NCI-H345 (cell line): ENCODE measurements at places on chromosomes 2 and 18.

DNA sequence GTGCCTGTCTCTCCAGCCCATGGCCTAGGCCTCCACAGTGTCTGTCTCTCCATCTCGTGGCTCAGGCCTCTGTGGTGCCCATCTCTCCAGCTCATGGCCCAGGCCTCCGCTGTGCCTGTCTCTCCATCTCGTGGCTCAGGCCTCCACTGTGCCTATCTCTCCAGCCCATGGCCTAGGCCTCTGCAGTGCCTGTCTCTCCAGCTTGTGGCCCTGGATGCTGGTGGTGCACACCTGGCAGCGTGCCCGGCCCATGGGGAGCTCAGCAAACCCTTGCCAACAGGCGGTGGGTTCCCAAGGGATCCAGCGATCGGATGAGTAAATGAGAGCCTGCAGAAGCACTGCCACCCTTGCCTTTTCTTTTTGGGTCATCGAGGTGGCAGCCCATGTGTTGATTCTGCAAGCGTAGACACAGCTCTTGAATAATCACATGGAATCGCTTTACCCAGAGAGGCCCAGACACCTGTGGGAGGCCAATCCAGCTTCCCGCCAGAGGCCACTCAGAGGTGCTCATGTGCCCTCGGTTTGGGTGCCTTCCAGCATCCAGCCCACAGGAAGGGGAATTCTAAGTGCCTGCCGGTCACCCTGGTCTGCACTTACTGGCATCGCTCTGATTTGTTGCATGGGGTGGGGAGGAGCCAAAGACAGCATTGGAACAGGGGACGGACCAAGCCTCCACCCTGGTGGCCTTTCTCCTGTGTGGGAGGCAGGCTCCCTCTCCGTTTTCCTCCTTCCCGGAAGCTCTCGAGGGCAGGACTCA, 101.8 kb upstream of the HDAC4 start:
- peak; percentile 97 for DNase-seq

DNA sequence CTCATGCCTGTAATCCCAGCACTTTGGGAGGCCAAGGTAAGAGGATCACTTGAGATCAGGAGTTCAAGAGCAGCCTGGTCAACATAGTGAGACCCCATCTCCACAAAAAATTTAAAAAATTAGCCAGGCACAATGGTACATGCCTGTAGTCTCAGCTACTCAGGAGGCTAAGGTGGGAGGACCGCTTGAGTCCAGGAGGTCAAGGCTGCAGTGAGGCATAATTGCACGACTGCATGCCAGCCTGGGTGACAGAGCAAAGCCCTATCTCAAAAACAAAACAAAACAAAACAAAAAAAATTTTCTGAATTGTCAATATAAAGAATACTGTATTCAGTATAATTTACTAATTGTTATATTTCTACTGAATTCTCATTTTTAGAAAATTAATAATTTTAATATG, 20.9 kb upstream of the NEDD4L start:
- DNase-seq, result no peak

GRCh38 chr18:26778054-26778393, 87.5 kb downstream of the AQP4 start:
- DNase-seq, result no peak

- DNase-seq, result no peak
Measured at GRCh38 chr18:79558196-79558932, 121.2 kb upstream of the CTDP1 start.

DNA sequence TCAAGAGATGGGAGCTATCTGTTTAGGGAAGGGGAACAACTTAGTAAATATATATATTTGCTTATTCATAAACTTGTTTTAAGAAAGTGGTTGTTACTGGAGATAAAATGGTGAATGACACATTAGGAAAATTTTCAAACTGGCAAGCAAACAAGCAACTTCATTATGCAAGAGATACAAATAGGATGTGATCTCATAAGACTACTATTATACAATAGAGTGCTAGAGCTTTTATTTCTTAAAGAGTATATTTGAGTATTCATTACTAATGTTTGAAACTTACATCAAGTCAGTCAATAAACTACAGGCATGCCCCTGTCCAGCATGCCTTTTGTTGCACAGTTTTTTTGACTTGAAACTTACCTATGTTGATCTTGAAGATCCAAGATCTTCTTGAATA, 355.2 kb upstream of the KCNJ3 start:
- DNase-seq, result no peak

DNA sequence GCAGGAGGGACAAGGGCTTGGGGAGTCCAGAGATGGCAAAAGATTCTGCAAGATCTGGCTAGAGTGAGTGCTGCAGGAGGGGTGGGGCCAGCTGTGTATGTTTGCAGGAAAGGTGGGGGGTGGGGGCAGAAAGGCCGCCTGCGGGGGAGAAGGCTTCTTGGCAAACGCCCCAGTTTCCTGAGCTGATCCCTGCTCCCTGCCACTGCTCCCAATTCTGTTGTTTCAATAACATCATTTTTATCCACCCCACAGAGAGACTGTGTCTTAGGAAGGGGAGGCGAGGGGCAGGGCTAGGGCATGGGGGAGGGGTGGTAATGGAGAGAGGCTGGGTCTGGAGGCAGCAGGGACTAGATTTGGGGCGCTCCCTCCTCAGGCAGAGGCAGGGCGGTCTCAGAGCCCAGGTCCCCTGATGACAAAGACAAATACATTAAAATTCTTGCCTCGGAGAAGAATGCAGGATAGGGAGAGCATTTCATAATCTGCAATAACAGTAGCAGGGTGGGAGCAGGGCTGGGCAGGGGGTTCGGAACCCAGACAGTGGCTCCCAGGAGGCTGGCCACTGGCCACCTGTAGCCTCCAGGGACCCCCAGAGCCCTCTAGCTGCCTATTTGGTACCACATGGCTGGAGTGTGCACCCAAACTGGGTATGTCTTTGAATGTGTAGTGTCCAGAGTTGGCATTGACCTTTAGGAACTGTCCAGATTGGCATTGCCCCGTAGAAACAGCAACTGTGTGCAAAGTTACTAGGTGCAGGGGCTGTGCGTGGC, 2.1 kb upstream of the WNT6 start:
- DNase-seq, result no peak

DNA sequence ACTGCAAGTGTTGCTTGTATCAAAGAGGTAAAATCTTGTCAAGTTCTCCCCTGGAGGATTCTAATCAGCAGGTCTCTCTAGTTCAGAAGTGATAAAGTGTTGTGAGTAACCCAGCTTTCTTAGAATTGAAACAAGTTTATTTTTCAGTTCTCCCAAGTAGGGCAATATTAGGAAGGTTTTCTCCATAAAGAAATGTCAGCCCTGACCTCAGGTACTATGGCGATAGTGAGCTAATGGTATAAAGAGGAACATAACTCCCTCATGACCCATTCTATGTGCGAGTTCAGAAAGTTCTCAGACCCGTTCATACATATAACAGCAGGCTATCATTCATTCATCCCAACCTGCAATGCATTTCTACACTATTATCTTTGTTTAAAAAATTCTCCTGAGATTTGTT, 421.1 kb upstream of the SETBP1 start:
- DNase-seq, result no peak

GRCh38 chr2:133837441-133838094, 269.3 kb upstream of the NCKAP5 start:
- no peak for DNase-seq

GRCh38 chr2:136236019-136236418, 118.1 kb upstream of the CXCR4 start:
- DNase-seq, result no peak

DNA sequence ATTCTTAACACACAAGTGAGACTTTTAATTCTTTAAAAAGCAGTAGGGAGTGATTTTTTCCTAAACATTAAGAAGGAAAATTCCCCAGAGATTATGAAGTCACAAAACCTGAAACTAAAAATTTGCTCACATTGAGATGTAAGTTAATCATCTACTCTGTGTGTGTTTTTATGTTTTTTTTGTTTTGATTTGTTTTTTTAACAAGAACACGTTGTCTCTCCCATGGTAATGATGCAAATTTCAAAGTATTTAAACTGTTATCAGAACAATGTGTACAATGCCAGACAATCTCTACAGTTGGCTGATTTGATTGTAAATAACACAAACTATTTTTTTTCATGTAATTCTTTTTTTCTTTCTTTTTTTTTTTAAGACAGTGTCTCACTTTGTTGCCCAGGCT, 71.5 kb downstream of the COLEC12 start:
- no peak for DNase-seq

- no peak for DNase-seq
Measured at GRCh38 chr2:225999692-226000091, 600.2 kb downstream of the NYAP2 start.

GRCh38 chr2:174337337-174338146, 2.8 kb downstream of the SP9 start:
- peak; percentile 39 for DNase-seq

GRCh38 chr2:16031058-16031847, 90.9 kb downstream of the MYCN start:
- DNase-seq, result peak; percentile 79

DNA sequence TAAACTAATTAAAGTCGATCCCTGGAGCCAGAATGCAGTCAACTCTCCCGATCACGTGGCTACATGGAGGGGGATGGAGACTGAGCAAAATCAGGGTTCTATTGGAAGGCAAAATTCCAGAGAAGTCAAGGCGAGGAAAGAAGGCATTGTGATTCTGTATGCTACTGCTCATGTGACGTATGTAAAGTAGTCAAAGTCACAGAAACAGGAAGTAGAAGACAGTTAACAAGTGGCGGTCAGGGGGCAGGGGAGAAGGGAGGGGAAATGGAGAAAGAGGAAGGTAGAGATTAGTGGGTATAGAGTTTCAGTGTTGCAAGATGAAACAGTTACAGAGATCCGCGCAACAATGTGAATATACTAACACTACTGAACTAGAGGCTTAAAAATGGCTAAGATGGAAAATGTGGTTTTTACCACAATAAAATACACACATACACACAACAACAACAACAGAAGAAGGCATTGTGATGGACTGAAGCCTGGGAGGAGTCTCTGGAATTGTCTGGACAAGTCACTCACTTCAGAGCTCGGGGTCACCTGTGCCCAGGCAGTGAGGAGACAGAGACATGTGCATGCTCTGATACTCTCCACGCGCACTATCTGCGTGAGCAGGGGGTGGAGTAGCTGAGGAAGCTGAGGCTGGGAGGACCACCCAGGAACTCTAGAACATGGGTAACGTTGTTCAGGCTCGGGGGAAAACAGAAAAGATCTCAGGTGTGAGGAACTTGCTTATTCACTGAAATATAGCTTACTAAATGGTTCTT, 89.9 kb upstream of the CDCA7 start:
- DNase-seq, result no peak

GRCh38 chr2:12719400-12720277, 2.9 kb downstream of the TRIB2 start:
- DNase-seq, result no peak

- no peak for DNase-seq
Measured at GRCh38 chr2:23286758-23287704, 97.9 kb upstream of the KLHL29 start.

DNA sequence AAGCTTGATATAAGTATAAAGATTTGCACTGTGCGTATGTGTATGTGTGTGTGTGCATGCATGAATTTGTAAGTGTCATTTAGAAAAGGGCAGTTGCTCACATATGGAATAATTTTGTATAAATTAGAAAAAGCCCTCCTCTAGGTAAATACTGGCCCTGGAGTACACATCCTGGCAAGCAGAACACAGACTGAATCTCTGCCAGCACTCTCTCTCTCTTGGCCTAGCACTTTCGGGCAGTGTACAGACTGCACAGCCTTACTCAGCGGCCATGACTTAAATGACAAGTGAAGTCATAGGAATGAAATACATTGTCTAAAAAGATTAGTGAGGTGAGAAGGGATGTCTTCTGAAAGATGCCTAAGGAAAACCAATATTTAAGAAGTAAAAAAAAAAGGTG, 214.1 kb downstream of the RDH14 start:
- no peak for DNase-seq

GRCh38 chr2:1137913-1138391, 187.3 kb downstream of the SNTG2 start:
- DNase-seq, result no peak

GRCh38 chr18:37778417-37779165, 213.0 kb upstream of the CELF4 start:
- peak; percentile 75 for DNase-seq
